CD4-positive, CD25-positive, alpha-beta regulatory T cell (primary cell): ENCODE measurements at places on chromosomes 6 and 20. TPM values are rescaled to one million over a fixed set of nuclear protein-coding genes. Genes with fewer than 3 reads are reported as not detected.

DNA sequence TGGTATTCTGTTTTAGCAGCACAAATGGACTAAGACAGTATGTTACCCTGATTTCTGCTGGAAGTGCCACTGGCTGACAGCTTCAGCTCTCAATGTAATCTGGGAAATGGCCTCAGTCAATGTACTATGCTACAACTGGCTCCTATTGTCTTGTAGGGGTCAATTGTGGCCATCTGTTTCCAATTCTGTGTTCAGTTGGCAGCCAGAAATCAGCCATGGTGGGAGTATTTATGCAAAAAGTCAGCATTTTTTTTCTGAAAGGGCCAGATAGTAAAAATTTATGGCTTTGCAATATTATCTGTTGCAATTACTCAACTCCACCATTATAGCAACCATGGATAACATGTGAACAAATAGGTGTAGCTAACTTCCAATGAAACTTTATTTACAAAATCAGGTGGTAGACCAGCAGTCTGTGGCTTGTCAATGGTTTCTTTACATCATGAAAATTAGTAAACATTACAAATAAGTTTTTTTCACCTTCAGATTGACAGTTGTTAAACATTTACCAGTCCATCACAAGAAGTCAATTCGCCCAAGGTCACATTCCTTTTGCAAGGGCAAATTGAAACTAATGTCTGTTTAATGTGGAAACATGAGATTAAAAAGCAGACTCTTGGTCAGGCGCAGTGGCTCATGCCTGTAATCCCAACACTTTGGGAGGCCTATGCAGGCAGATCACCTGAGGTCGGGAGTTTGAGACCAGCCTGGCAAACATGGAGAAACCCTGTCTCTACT, 58.3 kb upstream of the TSHZ2 start:
- no peak for DNase-seq

DNA sequence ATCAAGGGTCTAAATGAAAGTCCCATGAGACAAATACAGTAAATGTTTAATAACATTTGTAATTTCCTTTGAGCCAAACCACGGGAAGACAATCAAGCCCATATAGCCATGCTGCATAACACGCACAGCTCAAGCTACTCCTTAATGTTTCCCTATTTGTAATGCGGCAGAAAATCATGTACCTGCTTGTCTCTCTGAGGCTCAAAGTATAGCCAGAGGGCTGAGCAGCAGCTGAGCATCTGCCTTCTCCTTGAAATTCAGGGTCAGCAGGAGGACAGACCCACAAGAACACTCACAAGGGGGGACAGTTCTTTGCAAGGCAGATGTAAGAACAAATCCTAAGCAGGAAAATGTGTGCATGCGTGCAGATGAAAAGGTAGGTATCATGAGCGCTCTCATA, 45.8 kb upstream of the JARID2 start:
- no peak for DNase-seq

The NMBR gene
- not detected for total RNA-seq

DNA sequence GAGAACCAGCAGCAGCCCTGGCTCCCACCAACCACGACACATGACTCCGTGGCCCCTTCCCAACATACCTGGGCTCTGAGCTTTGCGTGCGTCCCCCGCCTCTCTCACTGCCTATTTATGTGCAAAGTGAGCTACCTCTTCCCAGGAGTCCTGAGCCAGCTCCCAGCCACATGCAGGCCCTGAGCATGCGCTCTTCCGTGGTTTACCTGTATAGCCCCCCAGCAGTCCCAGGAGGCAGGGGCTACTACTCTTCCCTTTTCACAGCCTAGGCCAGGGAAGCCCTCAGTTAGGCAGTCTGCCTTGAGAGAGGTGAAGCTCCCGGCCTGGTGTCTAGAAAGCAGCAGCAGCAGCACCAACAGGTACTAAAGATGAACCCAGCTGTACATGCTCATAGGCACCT, 114.8 kb upstream of the CDYL start:
- no peak for DNase-seq

The SIRPB2 gene
- not detected for total RNA-seq

DNA sequence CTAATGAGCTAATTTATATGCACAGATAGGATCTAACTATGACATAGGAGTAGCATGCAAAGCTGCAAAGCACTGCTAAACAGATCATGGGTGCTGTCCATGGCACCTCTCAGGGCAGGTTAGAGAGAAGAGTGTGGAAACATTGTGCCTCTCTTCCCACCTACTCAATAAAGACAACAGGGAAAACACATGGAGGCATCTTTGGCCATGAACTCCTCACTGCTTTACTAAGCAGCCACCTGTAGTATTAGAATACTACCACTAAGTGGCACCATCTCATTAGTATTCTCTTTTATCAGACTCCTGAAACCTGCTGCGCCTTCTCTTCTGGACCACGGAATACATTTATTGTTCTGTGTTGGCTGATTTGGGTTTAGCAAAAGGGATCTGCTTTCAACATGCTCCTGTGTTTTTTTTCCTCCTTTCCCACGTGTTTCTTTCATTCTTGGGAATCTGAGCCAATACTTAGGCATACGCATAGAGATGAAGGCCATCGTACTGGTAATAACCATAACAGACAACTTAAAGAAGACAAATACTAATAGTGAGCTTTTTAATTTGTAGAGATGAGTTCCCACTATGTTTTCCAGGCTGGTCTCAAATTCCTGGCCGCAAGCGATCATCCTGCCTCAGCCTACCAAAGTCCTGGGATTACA, 9.4 kb upstream of the HDDC2 start:
- peak; percentile 61 for DNase-seq

GRCh38 chr6:162442687-162443086, 284.9 kb downstream of the PRKN start:
- DNase-seq: no peak

The SRSF12 gene
- total RNA-seq: not detected

DNA sequence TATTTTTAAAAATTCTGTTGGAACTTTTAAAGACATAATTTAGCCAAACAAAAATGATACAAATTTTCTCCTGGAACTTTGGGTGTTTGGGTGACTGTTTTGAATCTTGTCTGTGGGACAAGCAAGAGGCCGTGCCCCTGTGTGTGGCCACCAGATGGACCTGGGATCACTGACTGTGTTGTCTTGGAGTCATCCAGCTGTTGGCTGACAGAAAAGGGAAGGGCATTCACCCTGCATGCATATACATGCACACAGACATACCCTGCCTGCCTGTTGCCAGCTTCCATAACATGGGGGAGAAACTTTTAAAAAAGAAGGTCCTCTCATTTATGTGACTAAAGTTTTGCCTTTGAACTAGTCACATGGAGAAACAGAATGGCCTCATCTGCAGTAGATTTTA, 72.7 kb downstream of the BLOC1S5 start:
- no peak for DNase-seq

DNA sequence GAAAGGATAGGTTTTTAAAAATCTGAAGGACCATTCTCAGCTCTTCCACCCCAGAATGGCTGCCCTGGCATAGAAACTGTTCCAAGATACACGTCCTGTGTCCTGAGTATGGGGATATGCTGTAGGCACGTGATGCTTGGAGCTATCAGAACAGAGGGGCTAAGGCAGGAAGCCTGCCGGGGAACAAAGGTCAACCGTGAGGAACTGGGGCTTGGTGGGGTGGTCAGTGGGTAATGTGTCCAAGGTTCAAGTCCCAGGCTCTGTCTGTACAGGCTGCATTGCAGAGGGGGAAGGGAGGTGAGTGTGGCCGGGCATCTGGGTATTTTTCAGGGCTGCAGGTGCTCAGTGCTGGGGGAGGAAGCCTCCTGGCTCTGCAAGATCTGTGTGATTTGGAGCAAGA, 479.6 kb upstream of the CHD6 start:
- DNase-seq: no peak

GRCh38 chr6:166194914-166195859, 27.5 kb upstream of the TBXT start:
- DNase-seq: no peak

The GABRR1 gene
- total RNA-seq: not detected

The WFDC5 gene
- total RNA-seq: not detected
